A549 (cell line): ENCODE measurements at places on chromosomes 11 and 22.

GRCh38 chr11:102680945-102681344 lies 24.6 kb downstream of the MMP27 start:
- DNase-seq: no peak

GRCh38 chr11:130418756-130419155 lies 9.7 kb downstream of the ADAMTS8 start:
- DNase-seq: no peak

GRCh38 chr11:47967577-47968525 lies 12.5 kb upstream of the PTPRJ start:
- DNase-seq: no peak

DNA sequence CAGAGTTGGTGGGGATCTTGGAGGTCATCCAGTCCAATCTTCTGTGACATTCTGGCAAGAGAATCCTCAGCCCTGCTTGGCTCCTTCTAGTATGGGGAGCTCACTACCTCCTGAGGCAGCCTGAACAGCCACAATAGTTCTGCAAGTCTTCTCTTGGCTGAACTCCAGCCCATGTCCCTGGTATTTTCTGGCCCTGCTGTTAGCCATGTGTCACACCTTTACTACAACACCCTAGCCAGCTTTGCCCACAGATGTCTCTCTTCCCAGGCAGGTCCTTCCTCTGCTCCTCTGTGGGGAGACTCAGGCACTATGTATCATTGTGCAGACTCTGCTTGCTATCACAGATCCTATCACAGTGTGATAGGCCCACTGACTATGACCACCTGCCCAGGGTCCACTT lies 297.7 kb downstream of the CTTN start:
- no peak for DNase-seq

DNA sequence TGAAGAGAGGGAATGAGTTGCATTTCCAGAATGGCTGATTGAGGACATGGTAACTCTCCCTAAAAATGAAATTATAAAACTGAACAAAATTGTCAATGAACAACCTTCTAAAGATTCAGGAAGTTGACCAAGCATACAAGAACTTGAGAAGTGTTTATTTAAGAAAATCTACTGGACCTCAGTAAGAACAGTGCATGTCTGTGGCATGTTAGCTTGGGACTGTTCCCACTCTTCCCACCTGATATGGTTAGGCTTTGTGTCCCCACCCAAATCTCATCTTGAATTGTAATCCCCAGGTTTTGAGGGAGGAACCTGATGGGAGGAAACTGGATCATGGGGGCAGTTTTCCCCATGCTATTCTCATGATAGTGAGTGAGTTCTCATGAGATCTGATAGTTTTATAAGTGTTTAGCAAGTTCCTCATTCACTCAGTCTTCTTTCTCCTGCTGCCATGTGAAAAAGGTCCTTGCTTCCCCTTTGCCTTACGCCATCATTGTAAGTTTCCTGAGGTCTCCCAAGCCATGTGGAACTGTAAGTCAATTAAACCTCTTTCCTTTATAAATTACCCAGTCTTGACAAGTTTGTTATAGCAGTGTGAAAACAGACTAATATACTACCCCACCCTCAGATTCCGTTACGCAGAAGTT lies 15.4 kb downstream of the MS4A13 start:
- DNase-seq: no peak

DNA sequence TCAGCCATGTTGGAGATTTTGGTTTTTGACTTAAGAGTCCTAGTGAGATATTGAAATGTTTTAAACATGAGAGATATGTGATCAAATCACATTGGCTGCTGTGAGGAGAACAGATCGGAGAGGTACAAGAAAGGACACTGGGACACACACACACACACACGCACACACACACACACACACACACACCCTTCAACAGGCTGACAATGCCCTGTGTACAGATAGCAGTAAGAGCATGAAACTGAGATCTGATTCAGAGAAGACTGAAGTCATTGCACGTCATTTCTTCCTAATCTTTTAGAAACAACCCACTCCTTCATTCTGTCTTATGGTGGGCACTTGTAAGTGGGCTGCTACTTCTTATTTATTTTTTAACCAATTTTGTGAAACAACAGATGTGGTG lies 200.5 kb upstream of the E2F8 start:
- no peak for DNase-seq

DNA sequence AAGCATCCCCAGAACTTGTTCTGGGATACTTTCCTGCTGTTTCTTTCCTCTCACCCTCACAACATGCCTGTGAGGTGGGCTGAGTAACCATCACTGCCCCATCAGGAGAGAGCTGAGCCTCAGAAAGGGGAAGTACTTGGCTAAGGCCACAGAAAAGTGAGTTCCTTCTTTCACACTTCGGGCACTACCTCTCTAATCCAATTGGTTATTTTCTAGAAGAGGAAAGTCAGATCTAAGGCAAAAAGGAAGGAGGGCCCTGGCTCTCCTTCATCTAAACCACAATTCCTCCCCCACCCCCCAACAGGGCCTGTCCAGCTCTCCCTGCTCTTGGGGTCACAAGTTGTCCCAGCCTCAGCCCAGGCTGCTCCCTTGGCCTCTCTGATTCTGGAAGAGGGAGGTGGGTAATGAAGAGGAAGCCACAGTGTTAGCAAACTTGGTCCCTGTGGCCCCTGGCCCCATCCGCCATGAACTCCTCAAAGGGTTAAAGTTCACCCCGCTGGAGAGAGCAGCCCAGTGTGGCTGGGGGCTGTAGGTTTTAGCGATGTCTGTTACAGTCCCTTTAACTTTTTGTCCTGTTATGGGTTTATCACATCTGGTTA lies 34.0 kb downstream of the SLC22A12 start:
- no peak for DNase-seq

DNA sequence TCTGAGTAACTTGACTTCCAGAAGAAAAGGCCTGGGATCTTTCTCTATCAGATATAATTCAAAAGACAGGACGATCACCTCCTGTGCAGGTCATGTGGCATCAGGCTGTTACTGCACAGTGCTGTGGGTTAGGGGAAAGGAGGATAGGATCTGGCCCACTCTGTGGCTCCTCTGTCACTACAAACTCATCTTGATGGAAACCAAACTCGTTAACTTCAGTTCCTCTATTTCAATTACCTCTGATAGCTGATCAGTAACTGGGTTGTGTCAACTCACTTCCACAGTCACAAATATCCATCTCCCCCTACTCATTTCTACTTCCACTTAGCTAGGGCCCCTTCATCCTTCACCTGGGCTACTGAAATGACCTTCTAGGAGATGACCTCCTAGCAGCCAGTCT lies 95.2 kb downstream of the RCN1 start:
- no peak for DNase-seq

DNA sequence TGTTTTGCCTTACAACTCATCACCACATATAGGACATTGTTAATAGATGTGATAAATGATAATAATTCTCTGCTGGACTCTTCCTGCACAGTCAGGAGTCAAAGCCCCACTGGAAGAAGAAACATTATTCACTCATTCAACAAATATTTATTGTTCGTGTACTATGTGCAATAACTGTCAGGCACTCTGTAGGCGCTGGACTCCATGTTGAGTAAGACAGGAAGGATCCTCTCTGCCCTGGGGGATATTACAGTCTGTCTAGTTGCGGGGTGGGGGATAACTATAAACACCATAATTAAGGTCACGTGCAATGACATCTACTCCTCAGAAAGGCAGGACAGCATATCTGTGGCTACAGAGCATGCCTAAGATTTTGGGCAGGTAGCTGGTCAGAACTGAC lies 281.1 kb downstream of the FAT3 start:
- DNase-seq: no peak

- no peak for DNase-seq
Measured at GRCh38 chr11:91792779-91793262, 431.8 kb upstream of the FAT3 start.

GRCh38 chr11:66570079-66570849 lies 1.9 kb upstream of the CTSF start:
- DNase-seq: no peak

- DNase-seq: no peak
Measured at GRCh38 chr11:118917481-118918127, 8.1 kb downstream of the BCL9L start.

DNA sequence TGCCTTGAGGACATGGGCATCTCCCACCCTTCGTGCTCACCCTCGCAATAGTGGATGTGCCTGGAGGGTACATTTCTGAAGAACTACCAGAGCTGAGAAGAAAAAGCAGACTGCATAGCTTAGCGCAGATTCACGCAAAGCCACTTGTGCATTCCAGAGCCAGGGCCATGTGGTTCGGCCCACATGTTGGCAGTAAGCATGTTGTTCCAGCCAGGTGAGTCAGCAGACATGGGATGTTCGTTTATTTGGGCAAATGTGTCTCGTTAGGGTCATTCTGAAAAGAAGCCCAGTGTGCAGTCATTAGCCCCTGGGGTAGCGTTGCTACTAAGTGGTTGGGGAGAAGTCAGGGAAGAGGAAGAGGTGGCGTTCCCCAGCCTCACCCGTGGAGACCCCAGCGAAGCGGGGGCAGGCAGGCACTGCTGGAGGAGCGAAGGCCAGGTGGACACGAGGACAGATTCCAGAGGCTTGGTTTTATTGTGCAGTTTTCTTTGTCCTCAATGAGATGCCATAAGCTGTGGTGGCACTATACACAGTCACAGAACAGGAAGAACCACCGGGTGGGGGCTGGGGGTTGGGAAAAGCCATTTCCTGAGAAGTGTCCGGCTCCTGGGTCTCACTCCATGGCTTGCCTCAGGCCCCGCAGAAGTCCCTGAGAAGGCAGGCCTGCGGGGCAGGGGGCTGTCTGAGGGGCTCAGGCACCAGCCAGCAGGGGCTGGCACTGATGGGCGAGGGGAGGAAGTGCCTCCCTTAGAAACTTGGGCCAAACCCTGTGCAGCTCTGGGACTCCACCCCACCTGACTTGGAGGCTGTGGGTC lies 5.0 kb downstream of the THY1 start:
- DNase-seq: no peak

DNA sequence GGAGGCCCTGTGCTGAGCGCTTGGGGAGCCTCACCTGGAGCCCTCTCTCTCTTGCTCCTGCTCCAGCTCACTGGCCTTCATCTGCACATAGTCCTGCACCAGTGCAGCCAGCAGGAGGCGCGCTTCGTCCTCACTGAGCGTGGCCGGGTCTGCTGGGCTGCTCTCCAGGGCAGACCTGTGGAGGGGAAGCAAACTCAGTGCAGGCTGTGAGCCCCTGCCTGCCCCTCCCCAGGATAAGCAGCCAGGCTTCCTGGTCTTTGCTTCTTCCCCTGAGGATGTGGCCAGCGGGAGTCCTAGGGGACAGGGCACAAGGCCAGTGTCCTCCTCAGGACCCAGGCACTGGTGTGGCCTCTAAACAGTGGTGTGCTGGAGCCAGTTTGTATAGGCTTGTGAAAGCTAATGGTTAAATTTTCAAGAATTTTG lies 2.2 kb downstream of the CALCA start:
- peak; percentile 50 for DNase-seq

- no peak for DNase-seq
Measured at GRCh38 chr11:94457118-94458029, 36.3 kb downstream of the MRE11 start.

DNA sequence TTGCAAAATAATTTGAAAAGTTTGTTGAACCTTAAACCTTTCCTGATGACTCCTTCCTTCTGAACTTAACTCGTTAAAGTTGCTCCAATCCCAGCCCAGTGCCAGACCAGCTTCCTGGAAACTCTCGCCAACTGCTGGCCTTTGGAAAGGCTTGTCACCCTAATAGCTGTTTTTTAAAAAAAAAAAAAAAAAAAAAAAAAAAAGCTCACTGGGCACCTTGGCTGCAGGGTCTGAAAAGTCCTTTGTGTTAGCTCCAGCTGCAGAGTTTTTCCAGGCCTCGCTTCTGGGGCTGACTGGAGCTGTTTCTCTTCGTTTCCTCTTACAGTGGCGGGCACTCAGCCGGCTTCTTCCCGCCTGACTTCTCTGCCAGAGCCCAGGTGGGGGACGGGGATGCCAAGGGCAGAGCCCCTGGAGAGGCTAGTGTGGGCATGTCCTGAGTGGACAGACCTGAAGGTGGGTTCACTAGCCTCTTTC lies 25.1 kb downstream of the KCNQ1OT1 start:
- DNase-seq: no peak

DNA sequence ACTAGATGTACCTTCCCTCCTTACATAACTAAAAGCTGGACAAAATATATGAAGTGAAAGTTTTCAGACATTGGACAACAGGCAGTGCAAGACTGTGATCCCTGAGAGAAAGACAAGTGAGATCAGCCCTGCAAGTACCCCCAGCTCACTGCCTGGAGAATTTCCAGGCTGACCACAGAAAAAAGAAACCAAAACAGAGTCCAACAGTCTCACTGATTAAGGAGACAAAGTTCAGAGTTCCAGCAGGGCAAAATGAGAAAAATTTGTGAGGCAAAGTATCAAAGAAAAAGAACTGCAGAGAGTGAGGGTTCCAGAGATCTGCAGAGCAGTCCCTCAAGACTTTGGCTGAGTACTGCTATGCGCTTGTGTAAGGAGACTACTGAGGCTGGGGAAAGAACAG lies 47.3 kb upstream of the TMEM45B start:
- DNase-seq: no peak

GRCh38 chr11:19420868-19421533 lies 180.3 kb upstream of the E2F8 start:
- no peak for DNase-seq

DNA sequence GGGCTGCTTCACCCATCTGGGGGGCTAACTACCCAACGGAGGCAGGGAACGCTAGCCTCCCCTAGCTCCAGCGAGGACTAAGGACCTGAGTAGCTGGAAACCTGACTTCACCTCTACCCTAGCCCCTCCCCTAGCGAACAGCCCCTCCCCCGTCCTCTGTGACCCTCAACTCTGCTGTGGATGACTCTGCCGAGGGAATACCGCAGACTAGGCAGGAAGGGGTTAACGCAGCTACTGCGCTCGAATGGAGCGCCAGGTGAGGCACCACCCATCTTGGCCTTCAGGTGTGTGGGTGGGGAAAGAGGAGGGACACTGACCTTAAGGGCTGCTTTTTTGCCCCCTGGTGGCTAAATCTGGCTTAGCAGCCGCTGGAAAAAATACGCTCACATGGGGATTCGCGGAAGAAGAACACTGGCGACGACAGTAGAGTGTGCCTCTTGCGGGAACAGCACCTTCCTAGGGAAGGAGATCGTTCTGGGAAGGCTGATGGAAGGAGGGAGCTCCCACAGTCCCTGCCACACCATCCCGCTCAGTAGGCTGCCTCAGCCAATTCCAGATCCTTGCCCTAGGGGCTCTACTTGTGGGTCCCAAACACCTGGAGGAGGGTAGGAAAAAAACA lies 4.5 kb upstream of the BCL9L start:
- DNase-seq: peak; percentile 81

GRCh38 chr11:120248551-120249278 lies 8.8 kb downstream of the POU2F3 start:
- DNase-seq: no peak

DNA sequence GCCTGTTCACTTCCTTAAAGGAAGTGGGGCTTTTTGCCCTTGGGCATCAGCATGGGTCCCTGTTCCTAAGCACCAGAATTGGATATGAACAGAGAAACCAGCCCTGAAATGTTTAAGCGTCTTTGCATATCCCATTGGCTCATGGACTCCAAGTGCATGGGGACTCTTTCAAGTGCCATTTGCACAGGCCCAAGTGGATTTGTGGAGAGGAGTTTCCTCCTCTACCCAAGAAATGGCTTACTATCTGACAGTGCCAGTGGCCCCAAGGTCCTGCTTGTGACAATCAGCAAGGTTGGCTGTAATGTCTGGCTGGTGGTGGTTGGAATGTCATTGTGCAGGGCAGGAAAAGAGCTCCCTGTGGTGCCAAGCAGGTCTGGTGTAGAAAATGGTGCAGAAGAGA lies 4.0 kb downstream of the TOMM22 start:
- no peak for DNase-seq
